ENCODE measurements at places on chromosomes 12 and 14. TPM values are rescaled to one million over a fixed set of nuclear protein-coding genes. Genes with fewer than 3 reads are reported as not detected.
A peak's percentile ranks its signal among the peaks of the same experiment; 100 is the strongest.

DNA sequence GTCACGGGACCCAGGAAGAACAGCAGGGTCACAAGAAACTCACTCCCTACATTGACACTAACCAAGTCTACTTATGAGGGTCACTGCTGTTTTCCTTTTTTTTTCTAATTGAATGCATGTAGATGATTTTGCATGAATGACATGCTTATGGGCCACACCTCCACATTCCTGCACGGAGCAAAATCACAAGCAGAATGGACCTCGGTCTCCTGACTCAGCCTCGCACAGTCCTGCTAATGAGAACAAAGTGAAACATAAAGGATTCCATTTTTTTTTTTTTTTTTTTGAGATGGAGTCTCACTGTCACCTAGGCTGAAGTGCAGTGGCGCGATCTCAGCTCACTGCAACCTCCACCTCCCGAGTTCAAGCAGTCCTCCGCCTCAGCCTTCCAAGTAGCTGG, 12.3 kb downstream of the SCARB1 start:
- DNase-seq = peak; percentile 15

DNA sequence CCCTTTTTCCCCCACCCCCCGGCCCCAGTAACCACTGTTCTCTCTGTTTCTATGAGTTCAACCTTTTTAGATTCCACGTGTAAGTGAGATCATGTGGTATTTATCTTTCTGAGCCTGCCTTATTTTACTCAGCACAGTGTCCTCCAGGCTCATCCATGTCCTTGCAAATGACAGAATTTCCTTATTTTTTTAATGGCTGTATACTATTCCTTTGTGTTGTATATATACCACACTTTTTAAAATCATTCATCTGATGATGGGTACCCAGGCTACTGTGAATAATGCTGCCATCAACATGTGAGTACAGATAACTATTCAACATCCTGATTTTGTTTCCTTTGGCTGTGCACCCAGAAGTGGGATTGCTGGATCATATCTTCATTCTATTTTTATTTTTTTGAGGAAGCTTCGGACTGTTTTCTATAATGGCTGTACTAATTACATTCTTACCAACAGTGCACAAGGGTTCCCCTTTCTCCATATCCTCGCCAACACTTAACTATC, 54.7 kb downstream of the DDX51 start:
- DNase-seq = no peak

GRCh38 chr12:122003651-122004611, 17.8 kb upstream of the BCL7A start:
- no peak for DNase-seq

GRCh38 chr12:114425031-114425626, 19.2 kb upstream of the TBX5 start:
- DNase-seq = no peak

DNA sequence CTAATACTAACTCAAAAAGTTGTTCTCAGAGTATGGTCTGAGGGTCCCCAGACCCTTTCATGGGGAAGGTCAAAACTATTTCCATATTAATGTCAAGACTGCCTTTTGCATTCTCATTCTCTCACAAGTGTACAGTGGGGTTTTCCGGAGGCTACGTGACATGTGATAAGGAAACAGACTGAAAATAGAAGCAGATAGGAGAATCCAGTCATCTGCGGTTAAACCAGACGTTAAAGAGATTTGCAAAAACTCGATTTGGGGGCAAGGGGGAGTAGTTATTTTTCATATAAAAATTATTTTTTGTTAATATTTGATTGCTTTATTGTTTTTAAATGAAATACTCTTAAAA, 1.0 kb upstream of the NAP1L1 start:
- DNase-seq = no peak

GRCh38 chr14:88323523-88324199, 592 bp upstream of the KCNK10 start:
- DNase-seq = peak; percentile 48

DNA sequence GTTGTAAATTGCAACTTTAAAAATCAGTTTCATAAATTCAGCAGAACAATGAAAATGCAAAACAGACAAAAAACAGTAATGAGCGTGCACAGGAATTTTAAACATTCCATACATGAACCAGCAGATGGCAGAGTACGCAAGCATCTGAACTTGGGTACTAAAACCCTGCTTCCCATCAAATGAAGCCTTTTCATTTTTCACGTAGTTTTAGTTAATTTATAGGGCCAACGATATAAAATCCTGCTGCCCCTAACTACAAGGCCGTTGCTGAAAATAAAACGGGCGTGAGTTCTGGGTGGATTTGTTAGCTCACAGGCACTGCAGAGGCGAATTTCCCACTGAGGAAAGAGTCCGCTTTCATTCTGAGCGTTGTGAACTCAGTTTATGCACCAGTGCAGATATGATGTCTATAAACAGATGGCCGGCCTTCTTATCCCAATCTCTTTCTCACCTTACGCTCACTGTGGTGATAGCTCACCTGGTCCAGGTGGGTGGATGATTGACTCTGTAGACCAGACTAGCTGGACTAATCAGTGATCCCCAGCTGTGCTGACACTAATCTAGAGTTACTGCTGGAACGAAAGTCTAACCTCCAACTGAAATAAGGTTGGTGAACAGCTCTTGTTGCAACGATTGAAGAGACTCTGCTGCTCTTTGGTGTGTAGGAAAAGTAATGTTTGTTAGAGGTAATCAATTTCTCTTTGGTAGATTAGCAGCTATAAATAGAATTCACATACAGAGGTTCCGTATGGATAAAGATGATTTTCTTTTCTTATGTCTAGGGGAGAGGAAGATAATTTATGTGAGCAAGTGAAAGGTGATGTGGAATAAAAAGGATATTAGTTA, 89.2 kb downstream of the PDZRN4 start:
- DNase-seq = no peak

DNA sequence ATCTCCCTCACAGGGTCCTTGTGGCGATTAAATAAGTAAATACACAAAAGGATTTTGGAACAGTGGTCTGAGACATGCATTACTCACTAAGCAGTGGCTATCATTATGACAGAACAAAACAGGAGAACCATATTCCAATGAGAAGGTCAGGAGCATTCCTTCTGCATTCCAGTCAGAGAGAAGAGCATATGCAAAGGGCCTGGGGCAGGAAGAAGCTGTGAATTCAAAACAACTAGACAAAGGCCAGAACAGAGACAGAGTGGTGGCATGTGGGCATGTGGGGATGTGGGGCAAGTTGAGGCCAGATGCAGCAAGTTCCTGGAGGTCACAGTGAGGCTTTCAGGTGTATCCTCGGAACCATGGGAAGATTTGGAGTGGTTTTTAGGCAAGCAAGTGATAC, 70.1 kb upstream of the VRK1 start:
- DNase-seq = no peak

Gene HNF1A
- total RNA-seq = not detected

Gene ACSS3
- total RNA-seq = 29.8 TPM

Gene CCND2
- 200 TPM for total RNA-seq

Gene EID3
- 1.7 TPM for total RNA-seq

Gene CCDC175
- not detected for total RNA-seq

Gene KRT83
- not detected for total RNA-seq

Gene NOVA1
- 2.3 TPM for total RNA-seq

Measured in right cardiac atrium (tissue), 5 donors.